ENCODE measurements at places on chromosomes 3 and 15.

DNA sequence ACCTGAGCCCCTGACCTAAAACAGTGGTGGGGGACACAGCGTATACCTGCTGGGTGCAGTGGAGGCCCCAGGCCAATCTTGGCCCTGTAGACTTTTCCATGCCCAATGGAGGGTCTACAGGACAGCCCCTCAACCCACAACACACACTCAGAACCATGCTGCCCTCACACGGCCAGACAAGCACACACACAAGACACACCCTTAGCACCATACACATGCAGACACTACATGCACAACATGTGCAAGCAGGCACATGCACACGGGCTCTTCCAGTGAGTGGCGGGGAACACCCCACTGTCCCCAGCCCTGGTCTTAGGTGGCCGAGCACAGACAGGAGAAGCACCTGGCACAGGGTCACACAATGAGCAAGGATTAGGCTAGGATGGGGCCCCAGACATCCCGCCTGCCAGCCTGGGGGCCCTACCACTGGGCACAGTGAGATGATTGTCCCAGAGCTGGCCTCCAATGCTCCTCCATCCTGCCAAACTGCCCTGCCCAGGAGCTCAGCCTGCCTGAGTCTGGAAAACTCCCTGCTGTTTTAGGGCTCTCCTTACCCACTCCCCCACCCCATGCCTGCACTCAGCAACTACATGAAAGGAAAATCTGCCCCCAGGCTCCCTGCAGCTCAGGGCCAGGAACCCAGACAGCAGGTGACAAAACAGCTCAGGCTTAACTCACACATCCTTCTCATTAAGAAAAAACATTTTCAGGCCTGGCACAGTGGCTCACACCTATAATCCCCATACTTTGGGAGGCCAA is 15.8 kb downstream of the IQSEC1 start:
- DNase-seq = no peak

DNA sequence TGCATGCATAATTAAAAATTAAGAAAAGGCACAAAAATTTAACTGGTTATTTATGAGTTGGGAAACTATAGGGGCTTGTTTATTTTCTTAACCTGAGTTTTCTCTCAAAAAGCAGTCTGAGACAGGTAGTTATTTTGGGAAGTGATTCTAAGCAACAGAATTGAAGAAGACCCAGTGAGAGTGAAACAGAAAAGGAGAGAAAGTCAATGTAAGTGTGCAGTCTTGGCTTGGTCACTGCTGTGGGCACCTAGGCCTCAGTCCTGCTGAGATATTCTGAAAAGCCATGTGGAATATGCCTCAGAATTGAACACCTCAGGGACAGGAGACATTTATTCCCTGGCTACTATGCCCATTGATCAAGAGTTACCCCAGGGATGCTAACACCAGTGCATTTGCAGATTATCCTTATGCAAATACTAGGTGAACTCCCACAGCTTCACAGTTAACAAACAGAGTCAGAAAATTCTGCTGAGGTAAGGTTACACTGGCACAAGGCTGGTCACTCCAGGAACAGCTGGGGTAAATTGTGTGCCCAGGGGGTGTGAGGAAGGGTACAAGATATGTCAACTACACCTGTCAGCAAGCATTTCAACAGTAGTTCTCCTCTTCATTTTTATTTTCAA is 222.7 kb downstream of the EFHB start:
- DNase-seq = no peak

DNA sequence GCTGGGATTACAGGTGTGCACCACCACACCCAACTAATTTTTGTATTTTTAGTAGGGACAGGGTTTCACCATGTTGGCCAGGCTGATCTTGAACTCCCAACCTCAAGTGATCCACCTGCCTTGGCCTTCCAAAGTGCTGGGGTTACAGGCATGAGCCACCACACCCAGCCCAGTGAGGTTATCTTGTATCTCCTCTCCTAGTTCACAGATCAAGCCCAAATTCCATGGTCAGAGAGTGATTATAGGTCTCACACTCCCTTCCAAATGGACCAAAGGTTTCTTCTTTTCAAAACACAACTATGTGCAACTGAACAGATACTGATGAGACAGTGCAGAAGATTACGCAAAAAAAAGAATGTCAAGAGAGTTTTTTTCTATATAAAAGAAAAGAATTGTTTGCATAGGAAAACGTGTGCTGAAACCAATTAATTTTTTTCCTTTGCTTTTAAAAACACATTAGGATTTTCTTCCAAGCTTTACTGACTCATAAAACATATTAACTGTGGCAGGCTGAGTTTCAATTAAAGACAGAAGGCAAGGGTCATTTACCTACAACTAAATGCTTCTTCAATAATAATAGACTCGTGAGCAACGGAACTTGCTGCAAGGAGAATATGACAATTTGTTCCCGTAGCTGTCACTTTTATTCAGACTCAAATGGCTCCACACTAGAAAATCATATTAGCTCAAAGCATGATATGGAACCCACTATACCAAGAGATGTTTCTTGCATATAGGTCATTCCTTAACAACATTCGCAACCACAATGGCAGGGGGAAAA is 30.4 kb upstream of the THUMPD3 start:
- DNase-seq = no peak

DNA sequence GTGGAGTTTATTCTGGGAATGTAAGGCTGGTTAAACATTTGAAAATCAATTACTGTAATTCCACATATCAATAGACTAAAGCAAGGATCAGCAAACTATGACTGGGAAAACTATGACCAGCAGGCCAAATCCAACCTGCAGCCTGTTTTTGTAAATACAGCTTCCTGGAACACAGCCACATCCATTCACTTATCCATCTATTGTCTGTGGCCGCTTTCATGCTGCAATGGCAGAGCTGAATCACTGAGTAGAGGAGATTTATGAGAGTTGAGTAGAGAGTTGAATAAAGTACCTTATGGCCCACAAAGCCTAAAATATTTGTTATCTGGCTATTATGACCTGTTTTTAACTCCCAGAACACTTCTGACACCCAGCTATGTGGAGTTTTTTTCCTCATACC is 12.2 kb downstream of the MYLK start:
- no peak for DNase-seq

- DNase-seq = no peak
Observed at GRCh38 chr3:45126730-45127129, 19.4 kb downstream of the CDCP1 start.

- DNase-seq = no peak
Observed at GRCh38 chr15:92579486-92579885, 76.1 kb downstream of the FAM174B start.
